ENCODE measurements at places on chromosomes 3 and 15.
A peak's percentile ranks its signal among the peaks of the same experiment; 100 is the strongest.

DNA sequence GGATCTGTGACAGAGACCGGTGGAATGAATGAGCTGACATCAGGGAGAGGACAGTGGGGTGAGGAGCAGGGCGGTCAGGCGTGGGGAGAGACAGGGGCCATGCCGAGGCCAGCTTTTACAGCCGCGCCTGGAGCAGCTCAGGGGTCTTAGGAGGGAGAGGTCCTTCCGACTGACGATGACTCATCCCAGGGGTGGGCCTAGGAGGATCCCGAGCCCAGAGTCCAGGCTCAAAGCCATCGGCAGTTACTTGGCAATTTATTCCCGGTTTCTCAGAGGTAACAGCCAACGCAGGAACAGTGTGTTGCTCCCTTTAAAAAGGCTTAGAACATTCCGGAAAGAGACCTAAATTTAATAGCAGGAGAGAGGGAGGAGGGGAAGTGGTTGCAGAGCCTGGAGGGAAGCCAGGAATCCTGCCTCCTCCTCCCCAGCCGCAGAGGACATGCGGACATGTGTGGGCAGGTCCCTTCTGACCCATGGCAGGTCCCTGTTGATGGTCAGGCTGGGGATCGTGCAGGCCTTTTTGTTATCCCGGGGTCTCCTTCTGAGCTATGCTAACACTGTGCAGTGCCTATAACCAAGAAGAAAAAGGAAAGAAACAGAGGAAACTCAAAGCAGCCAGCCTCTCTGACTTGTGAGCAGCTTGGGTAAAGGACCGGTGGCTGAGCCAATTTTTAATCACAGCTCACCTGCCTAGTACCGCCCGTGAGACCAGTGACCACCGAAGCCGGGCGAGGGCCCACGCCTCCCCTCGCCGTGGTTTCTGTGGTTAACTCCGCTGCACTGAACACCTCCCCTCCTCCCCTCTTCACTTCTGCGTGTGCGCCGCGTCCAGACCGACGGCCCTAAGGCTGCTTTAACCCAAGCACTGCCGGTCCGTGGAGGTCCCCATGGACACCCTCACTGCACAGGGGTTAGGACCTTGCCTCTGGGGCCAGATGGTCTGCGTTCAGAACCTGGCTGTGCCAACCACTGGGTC lies 392.4 kb upstream of the PROK2 start:
- DNase-seq = no peak

- DNase-seq = no peak
These were observed 499.5 kb downstream of the NTRK3 start for GRCh38 chr15:87757084-87757483.

DNA sequence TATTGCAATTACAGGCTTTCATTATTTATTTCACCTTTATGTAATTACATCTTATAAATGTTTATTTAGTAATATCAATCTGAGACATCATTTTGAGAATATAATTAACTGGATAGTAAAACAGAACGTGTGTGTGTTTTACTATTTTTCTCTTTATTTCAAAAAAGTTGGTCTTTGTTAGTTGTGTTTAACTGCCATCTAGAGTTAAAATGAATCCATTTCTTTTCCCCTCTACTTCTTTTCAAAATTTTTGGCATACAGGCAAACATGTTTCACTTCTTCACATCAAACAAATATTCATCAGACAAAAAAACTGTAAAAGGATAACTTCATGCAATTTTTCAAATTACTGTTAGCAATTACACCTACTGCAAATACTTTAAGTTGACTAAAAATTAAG lies 61.1 kb downstream of the FEZF2 start:
- peak; percentile 43 for DNase-seq

DNA sequence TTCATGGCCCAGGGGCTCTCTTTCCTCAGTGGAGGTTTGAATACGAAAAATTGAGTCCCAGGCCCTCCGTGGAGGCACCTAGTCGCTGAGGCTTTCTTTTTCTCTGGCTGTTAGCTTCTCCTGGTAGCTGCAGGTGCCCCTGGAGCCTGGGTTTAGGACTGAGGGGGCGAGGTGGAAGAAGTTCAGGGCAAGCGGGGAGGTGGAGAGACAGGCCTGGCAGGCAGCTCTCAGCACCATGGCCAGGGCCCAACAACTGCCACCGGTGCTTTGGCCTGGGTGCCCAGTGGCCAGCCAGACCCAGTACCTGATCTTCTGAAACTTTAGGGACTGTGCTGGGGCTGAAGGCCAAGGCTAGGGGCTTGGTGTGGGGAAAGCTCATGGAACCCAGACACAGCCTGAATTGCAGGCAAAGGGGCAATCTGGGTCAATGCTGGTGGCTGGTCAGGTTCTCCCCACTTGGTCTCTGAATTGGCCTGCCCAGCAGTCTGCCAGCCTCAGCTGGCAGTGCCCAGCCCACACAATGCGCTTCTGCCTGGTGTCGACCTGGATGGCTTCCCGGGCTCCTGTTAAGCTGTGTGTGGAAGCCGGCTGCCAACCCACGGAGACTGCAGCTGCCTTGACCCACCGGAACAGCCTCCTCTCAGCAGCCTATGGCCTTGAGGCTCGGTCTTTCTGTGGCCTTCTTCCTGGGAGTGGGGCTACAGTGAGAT lies 30.3 kb upstream of the POLG start:
- peak; percentile 90 for DNase-seq

- no peak for DNase-seq
These were observed 1.2 kb downstream of the SLC12A6 start for GRCh38 chr15:34336231-34336990.

DNA sequence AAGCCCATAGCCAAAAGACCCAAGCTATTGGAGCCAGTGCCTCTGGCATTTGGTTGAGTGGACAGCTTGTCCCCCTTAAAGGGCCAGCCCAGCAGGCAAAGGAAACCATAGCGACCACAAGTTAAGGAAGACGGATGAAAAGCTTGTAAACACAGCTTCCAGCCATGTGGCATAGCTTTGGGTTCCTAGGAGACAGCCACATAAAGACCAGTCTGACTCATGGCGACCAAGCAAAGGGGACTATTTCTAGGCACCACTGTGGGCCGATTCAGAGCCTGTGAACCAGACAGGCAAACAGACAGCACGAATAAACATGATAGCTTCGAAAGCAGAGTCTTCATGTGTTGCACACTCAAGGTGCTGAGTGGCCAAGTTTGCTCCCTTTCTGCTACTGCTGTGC lies 30.5 kb upstream of the SRGAP3 start:
- peak; percentile 89 for DNase-seq

DNA sequence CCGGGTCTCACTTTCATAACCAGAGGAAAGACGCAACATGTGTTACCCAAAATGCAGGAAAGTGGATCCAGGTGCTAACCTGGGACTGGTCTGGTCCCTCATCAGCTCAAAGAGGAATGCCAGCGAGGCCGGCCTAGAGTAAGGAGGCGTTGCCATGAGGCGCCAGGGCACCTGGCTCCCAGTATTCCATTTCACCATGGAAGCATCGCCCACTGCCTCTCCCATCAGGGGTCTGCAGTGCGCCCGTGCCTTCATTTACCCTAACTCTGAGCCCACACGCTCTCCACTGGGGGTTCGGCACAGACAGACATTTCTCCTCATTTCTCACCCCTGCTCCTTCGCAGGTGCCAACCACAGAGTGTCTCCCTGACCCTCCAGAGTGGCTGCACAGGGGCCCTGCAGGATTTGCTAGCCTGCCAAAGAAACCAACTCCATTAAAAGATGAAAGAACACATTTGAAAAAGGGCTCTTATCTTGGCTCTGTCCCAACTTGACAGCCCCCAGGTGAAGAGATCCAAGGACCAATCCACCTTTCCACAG lies 61.5 kb downstream of the ABTB1 start:
- no peak for DNase-seq

DNA sequence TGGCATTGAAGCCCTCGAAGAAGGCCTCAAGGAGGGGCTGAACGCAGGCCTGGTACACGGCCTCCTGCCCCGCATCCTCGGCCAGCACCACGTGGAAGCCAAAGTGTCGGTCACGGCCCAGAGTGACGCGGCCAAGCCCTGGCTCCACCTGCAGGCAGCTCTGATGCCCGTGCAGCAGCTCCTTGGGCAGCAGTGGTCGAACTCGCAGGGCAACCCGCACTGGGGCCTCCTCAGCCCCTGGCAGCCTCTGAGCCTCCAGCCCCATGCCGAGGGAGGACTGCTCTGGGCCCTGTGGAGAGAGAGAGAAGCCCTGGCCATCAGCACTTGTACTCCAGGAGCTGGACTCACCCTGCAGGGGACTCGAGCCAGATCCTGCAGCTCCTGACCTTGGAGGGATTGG lies 2.6 kb downstream of the KIF7 start:
- no peak for DNase-seq

DNA sequence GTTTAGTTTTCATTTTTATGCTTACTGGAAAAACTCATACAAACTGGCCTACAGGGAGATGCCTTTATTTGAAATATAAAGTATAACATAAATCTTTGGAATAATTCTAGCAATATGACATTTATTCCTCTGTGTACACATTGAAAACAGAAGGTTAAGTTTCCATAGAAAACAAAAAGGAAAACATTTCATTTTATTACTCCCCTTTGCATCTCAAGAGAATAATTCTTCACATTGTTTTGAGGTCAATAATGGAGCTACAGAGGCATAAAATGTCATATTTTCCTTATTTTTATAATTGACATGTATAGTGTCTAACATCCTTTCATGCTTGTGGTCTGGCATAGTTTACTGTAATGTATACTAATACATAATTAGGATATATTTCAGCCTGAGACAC lies 187.6 kb upstream of the AGTR1 start:
- DNase-seq = no peak

DNA sequence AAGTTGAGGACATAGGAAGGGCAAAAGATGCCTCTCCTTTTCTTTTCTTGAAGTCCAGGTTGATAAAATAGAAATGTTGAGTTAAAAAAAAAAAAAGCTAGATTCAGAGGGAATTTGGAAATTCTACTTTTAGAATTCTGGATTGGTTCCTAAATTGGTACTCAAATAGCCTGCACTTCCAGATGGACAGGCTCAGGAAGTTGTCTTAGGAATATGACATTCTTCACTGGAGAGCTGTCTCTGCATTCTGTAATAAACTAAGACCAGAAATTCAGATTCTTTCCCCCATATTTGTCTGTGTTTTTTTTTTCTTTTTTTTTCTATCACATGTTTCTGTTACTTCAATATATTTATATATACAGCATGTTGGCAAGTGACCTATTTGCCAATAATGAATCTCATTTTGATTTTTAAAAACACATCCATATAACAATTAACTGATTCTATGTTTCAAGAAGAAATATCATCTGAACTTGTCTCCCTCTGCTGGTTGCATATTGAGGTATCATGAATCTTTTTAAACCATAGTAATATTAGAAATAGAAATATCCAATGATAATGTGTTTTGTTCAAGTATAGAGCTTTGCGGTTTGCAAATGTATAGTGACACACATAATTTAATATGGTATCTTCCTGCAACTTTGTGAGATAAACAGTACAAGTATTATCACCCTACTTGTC lies 8.5 kb upstream of the LSAMP start:
- peak; percentile 54 for DNase-seq

DNA sequence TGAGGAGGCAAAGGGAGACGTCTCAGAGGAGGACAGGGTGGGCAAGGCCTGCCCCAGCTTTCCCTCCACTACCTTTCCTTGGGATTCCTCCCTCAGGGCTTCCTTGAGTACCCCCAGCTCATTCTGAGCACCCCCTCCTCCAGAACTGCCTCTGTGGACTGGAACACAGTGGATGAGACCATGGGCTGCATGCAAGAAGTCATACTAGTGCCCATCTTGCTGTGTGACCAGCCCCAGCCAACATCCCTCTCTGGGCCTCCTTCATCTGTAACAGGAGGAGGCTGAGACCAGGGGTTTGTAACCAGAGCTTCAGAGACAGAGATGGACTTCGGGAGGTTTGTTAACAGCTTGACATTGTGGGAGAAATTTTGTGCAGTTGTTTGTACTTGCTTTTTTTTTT lies 25.6 kb downstream of the FEM1B start:
- no peak for DNase-seq

GRCh38 chr3:58013099-58013498 lies 4.9 kb downstream of the FLNB start:
- DNase-seq = no peak

DNA sequence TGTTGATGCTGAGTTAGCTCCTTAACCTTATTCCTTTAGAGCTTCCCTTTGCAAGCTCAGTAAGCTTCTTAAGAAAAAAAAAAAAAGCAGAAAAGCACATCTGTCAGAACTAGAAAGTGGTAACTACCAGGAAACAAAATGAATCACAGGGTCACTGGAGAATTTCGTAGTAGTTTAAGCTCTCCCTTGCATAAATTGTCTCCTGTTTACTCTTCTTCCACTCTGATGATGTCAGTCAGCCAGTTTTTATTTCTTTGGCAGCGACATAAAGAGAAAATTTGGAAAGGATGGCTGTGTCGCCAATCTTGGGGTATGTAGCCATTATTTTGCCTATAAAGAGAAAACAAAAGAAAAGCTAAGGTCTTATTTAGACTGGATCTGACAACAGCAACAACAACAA lies 3.2 kb upstream of the GABRR3 start:
- peak; percentile 45 for DNase-seq

GRCh38 chr3:126448136-126448892 lies 27.4 kb downstream of the ZXDC start:
- DNase-seq = no peak

GRCh38 chr3:190127195-190127594 lies 6.5 kb upstream of the P3H2 start:
- DNase-seq = no peak
